ENCODE measurements at places on chromosomes 1 and 21.

DNA sequence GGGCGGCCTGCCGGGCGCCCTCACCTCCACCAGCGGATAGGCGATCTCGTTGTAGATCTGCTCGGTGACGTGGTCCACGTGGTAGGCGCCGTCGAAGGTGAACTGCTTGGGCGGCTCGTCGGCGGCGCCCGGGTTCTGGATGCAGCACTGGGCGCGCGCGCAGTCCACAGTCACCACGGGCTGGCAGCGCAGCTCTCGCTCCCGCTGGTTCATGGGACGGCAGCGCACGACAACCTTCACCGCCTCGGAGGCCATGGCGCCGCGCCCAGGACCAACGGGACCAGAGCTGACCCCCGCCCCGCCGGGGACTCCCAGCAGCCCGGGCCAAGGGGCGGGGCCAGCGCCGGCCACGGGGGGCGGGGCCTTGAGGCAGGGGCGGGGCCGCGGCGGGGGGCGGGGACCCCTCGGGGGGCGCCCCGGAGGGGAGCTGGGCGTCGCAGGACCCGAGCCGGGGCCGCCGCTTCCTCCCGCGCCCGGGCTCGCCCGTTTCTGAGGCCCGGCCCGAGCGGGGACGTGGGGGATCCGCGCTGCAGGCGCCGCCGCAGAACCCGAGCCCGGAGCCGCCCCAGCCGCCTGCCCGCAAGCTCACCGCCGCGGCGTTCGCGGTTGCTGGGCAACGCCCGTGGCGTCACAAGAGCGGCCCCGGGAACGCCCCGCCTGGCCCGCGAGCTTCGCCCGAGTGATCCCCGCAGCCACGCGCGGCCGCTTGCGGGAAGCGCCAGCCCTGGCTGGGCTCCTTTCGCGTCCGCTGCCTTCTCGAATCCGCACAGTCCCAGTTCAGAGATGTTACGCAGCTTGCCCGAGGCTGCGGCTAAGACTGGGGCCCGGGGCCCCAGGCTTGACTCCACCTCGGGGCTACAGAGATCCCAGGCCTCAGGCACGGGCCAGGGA lies at the start of gene KIF17:
Gene KIF17 (minus strand): TSS at position 556 of the 891 bp plus-strand sequence. CDS start 301 bp downstream, at position 255.
- peak; percentile 88 for DNase-seq

GRCh38 chr1:118346936-118347335 lies 161.9 kb upstream of the SPAG17 start:
- DNase-seq: no peak

DNA sequence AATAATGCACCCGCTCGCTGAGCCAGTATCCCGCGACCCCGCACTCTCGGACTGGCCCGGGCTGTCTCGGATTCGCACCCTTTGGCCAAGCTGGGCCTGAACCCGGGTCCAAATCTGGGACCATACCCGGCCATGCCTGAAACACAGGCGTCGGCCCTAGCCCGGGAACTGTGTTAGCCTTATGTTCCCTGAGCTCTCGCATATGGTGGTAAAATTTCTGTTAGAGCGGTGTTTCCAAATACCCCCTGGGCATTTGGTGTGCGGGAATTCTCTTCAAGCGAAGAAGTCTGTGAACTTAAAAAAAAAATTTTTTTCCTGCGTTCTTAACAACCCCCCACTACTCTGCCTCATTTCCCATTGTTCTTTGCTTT lies 3.1 kb downstream of the RNF220 start:
- no peak for DNase-seq

- no peak for DNase-seq
These were observed 39.1 kb upstream of the KIF21B start for GRCh38 chr1:201062511-201063091.

DNA sequence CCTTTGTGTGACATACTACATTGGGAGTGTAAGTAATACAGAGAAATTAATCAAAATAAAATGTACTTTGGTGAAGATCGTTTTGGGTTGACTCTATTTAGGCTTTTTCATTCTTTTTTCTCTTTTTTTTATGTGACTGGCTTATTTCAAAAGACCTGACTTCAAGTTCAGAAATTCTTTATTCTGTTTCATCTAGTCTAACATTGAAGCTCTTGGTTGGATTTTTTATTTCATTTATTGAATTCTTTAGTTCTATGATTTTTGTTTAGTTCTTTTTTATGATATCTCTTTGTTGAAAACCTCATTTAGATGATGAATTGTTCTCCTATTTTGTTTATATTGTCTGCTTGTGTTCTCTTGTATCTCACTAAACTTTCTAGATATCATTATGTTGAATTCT lies 35.6 kb downstream of the SLC35A3 start:
- DNase-seq: no peak

DNA sequence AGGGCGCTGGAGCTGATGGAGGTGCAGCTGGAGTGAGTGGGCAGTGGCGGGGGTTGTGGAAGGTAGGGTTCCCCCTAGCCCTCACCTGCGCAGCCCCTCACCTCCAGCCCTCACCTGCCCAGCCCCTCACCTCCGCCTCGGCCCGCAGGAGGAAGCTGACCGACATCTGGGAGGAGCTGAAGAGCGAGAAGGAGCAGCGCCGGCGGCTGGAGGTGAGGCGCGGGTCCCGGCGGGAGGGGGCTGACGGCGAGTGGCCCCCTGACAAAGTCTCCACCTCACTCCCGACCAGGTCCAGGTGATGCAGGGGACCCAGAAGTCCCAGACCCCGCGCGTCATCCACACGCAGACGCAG lies 2.7 kb downstream of the EVA1B start:
- no peak for DNase-seq

DNA sequence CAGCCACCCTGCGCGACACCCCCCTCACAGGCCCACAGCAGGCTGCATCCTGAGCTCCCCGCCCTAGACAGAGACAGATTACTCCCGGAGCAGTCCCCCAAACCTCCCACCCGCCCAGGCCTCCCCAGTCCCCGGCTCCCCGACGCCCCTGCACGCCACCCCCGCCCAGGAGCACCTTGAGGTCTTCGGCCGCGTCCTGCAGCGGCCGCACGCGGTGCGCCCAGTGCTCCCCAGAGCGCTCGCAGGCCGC lies 731 bp downstream of the TRIM11 start:
- DNase-seq: no peak

GRCh38 chr1:178150610-178151009 lies 56.7 kb downstream of the RASAL2 start:
- no peak for DNase-seq

GRCh38 chr1:94969137-94969536 lies 42.2 kb upstream of the CNN3 start:
- no peak for DNase-seq

DNA sequence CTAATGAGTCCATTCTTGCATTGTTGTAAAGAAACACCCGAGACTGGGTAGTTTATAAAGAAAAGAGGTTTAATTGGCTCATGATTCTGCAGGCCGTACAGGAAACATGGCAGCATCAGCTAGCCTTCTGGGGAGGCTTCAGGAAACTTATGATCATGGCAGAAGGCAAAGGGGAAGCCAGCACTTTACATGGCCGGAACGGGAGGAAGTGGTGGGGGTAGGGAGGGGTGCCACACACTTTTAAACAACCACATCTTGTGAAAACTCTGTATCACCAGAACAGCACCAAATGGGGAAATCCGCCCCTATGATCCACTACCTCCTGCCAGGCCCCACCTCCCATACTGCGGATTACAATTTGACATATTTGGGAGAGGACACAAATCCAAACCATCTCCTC lies 43.9 kb downstream of the NOS1AP start:
- DNase-seq: no peak

DNA sequence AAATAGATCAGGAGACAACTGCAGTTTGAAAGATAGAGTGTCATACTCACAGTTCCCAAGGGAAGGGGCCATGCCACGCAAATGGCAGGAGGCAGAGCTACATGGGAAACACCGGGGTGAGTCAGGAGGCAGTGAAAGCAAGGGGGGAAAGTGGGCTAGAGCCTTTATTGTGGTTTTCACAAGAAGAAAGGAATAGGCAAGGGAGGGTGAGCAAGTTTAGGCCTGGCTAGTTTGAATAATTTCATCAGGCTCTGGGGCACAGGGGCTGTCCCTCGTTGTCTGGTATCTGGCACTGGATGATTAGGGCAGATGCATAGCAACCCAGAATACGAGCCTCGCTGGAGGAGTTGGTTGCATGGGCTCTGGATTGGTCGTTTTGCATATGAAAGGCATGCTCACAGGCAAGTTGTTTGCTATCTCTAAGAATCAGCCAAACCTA lies 17.0 kb upstream of the ITLN2 start:
- no peak for DNase-seq

All from nephron progenitor cell (in vitro differentiated cells).